ENCODE measurements at places on chromosomes 3 and 15.

- no peak for DNase-seq
Observed at GRCh38 chr15:59457103-59457502, 19.1 kb downstream of the FAM81A start.

DNA sequence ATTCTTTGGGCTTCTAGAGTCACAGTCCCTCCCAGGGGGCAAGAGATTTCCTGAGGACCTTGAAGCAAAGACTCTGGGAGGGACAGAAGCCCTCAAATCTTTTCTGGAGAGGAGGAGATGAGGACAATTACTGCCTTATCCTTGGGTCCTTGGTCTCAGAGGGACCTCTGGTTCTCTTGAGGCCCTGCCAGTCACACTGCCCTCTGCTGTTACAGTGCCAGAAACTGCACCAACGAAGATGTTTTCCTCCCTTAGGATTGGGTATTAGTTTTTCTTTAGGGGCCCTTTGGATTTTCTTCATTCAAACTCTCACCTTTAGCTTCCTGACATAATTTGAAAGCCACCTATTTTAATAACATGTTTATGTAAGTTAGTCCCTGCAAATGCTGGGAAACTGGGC is 58.2 kb upstream of the SCN5A start:
- no peak for DNase-seq

DNA sequence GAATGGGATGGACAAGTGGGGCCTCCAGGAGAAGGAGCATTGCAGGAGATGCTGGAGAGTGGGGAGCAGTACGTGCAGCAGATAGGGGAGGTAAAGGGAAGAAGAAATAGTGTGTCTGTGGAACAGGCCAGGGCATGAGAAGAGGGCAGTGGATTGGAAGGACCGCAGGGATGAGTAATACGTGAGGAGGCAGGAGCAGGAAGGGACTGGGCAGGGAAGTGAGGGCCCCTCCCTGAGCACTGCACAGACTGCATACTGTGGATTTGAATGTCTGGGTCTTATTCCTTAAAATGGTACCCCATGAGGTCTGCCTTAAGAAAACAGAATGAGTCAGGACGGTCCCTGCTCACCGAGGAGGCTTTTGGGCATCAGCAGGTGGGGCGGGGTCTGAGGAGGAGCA is 210.0 kb upstream of the NDN start:
- DNase-seq, result no peak

DNA sequence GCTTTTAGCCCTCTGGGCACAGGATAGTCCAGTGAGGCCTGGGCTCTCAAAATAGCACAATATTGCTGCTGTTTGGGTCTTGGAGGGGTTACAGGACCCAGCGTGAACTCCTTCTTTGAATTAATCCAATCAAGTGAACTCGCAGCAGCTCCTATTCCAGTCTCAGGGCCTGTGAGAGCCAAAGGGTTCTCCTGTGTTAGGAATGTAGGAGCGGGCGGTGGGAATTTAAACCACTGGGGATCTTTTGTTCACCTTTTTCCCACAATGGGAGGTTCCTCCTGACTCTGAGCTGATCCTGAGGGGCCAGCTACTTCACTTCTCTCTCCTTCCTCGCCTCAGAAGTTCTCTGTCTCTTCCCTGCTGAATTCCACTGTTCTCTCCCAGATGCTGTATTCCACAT is 504.0 kb downstream of the UNC13C start:
- DNase-seq, result no peak

GRCh38 chr3:79383402-79384012 is 384.3 kb downstream of the ROBO1 start:
- no peak for DNase-seq

DNA sequence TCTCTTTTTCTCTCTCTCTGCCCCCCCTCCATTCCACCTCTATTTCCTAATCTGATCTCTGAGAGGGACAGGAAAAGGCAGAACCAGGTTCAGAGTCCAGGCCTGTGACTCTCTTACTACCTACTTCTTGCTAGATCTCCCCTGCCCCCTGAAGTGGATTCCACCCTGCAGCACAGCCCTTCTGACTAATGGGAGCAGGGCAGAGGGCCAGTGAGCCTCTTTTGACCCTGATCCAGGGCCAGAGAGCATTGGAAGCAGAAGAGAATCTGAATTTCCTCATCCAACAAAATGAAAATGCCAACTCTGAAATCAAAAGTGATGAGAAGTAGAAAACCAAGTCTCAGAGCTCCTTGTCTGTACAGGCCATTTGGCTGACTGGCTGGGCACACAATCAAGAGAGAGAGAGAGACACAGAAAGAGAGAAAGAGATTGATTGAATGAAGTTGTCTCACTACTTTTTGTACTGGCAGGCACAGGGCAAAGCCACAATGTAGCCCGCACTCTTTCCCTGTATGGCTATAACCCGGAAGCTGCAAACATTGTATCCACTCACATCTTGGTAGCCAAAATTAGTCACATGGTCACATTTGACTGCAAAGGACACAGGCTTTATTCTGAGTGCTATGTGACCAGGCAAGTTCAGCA is 31.6 kb upstream of the GLCE start:
- DNase-seq, result no peak

DNA sequence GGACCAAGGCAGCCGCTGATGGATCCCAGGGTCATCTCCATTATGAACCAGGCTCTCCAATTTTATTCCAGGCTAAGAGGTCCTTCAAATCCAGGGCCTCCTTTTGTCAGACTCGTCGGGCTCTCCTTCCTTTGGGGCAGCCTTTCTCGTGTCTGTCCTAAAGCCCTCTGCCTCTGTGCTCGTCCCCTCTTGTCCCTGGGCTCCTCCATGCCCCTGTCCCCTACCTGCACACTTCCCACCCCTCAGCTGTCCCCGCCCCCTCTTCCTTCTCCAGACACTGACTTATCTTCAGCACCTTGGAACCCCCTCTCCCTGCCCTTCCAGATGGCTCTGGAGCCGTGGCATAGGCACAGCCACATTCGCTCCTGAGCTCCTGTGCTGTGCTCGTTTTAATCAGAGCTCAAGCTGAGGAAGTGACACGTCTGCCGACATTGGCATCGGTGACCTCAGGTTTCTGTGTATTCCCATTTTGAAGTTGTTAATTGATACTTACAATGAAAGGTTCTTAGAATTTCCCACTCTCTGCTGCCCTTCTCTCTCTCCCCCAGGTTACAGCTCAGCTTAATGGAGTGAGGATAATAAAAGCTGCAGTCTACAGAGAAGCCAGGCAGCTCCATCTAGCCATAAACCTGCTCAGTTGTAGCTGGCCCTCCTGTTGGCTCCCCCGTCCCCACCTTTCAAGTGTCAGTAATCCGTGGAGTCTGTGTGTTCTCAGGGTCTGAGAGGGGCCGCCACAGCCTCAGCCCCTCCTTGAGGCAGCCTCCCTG is 51.1 kb upstream of the SEC22A start:
- DNase-seq, result no peak

GRCh38 chr3:133055339-133055738 is 17.1 kb downstream of the TMEM108 start:
- no peak for DNase-seq

DNA sequence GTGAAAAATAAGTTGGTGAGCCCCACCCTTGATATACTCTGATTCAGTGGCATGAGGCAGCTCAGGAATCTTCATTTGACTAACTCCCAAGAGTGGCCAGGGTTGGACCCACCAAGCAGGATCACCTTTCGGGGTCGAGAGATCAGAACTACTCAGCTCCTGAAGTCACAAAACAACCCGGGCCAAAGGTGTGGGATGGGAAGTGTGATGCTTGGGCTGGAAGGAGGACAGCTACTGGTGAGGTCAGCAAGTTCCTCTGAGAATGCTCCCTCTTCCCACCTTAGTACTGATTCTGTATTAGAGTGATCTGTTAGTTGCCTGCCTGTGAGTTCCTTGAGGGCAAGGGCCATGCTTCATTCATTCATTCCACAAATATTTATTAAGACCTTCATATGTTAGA is 15.1 kb downstream of the ESYT3 start:
- no peak for DNase-seq

DNA sequence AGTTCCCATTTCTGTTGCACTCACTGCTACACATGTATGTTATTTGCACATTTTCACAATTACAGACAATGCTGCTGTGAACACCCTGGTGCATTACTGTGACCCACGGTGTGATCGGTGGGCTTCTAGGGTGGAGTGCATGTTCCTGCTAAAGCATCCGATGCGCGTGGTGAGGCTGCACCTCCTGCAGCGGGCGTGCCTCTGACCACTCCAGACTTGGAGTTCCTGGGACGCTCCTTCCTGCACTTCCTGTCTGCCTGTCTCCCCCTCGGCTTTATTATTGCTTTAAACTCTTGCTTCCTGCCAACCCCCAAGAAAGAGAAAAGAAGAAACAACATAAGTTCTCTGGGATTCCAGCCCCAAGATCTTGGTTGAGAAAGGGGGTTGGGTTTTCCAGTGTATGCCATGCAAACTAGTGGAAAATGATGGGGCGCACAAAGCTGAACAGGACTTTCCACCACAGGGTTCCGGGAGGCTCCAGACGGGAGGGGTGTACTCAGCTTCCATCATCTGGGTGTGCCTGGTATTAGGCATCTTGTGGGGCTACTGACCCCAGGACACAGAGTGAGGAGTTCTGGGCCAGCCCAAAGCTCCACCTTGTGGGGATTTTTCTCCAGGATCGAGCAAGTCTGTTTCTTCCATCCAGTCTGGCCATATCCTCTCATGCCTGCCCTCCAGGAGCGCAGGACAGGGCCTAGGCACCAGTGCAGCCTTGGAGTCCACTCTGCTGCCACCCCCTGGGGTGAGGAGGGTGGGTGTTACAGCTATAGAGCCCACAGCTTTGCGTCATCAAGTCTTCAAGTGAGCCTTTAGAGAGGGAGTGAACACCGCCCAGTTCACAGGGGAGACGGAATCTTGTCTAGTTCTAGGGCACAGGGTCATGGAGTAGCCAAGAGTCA is 11.2 kb downstream of the RPL32 start:
- DNase-seq, result no peak

DNA sequence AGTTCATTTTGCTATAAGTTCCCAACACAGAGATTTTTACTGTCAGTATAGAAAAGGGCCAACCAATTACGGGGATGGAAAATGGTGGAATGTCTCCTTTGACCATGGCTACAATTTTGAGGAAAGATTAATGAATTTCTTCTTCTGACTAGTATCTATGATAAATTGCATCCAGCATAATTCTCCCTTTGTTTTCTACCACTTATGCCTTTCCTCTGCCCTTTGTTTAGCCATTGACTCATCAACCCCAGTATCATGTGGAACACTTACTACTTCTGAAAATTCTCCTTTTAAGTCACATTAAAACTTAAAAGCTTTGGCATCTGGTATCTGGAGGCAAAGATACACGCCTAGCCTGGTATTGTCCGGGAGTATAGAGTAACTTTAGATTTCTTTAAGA is 92.9 kb upstream of the CADPS start:
- DNase-seq, result no peak

DNA sequence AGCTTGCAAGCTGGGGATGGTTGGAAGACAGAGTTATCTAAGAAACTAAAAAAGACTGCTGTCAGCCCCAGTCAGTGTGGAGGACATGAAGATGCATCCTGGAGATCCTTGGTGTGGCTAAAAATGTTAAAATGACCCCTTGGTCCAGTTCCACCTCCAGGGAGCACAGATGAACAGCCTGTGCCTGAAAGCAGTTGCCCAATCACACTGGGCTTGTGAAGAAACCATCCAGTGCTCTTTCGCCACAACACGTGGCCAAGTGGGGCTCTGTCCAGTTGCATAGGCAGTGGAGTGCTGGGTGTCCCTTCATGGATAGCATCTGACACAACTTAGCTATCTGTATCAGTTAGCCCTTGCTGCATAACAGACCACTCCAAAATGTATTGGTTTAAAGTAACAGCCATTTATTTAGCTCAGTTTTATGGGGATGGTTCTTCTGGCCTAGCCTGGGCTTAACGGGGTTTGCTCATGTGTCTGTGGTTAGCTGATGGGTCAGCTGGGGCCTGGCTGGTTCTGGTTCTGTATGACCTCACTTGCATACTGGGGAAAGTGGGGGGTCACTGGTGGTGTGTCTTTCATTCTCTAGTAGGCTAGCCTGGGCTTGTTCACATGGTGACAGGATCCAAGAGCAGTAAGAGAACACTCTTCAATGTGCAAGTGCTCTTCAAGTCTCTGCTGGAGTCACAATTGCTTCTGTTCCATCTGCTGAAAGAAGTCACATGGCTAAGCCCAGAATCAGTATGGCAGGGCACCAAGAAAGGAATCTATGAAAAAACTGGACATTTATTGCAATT is 226.2 kb downstream of the PDCD6IP start:
- no peak for DNase-seq

DNA sequence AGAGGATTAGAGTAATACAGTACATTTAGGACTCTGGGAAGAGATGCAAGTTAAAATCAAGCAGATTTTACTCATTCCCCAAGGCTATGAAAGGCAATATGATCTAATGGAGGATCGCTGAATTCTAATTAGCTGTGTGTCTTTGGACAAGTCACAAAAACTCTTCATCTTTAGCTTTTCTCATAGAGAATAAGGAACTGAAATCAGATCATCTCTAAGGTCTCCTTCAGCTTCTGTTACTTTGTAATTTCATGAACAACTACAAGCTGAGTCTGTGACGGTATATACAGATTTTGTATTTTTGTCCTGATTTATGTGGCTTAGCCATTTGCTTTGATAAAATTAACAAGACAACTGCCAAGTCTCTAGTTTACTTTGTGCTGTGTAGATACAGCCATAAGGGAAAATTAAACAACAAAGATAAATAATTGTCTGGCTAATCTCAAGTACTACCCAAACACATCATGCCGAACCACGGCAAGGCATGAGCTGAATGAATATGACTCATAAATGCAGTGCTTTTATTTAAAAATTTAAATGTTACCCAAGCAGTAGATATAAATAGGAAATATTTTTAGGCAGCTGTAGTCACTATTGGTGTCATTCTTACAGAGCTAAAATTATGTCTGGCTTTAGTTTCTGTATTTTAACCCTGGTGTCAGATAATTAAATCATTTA is 81.5 kb downstream of the GAP43 start:
- no peak for DNase-seq

- no peak for DNase-seq
Observed at GRCh38 chr15:63727542-63727941, 106.2 kb downstream of the HERC1 start.

GRCh38 chr15:87965304-87965703 is 291.2 kb downstream of the NTRK3 start:
- no peak for DNase-seq

DNA sequence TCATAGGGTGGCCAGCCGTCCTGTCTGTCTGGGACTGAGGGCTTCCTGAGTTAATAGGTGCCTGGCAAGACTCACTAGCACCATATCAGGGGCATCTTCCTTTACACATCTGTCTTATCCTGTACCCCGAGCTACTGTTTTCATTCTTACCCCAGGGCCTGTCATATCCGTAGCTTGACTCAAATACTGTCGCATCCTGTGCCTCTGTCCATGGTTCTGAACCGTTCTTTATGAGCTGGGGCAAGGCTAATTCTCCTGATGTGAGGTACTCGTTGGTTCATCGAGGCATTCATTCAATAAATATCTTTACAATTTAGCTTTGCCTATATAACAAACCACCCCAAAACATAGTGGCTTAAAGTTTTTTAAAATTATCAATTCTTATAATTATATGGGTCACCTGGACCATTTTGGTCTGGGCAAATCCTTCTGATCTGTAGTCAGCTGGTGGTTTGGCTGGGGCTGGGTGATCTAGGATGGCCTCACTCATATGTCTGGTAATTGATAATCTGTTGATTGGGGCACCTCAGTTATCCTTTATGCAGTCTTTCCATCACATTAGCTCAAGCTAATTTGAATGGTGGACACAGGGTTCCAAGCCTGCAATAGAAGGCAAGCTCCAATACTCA is 121.2 kb downstream of the TLE3 start:
- peak; percentile 78 for DNase-seq
